Suppressor macrophage treated with lipopolysaccharide for 1 hour (primary cell): ENCODE measurements at places on chromosomes 3 and 15.

GRCh38 chr3:105365391-105366325, 1.1 kb upstream of the ALCAM start:
- DNase-seq, result peak; percentile 93

GRCh38 chr15:60899967-60900356, 329.1 kb downstream of the RORA start:
- no peak for DNase-seq

DNA sequence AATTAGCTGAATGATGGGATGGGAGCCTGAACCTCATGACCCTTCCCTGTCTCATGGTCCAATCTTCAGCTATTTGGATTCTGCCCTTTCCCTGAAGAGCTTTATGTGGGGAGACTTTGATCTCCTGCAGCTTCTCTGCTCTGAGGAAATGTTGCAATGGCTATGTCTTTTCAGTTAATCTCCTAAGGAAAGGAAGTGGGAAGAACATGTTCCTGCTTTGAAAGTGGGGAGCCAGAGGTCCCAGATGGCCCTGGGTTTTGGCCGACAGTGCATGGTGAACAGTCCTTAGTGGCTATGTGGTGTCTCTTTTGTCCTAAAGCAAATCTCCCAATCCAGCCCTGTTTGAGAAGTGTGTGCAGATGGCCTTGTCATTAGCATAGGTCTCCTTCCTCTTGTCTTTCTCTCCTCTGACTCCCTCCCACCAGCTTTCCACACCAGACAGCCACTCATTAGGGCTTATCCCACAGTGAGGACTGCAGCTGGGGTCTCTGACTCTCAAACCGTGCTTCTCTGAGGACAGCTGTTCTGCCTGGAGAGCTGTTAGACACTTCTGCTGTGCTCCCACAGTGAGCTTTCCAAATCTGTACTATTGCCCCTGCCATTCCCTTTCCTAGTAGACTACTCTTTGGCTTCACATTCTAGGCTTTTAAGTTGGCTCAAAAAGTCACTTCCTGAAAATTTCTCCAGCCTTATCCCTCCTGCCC, 365.8 kb upstream of the UMPS start:
- DNase-seq, result no peak

DNA sequence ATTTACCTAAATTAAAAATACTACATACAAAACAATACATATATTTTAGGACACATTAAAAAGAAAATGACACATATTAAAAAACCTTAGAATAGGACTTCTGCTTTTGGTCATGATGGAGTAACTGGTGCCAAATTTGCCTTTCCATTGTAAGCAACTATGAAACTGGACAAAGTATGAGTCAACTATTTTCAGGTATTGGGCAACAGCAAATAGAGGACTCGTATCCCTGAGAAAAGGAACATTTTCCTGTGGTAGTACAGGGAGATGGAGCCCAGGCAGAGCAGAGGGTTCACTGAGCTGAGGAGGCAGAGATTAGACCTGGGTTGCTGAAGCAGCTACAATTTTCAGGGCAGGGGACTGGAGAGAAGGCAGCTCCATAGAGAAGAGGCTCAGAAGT, 14.7 kb downstream of the CCR1 start:
- peak; percentile 91 for DNase-seq

GRCh38 chr15:35746121-35746520, 200.2 kb upstream of the DPH6 start:
- DNase-seq, result peak; percentile 84

GRCh38 chr3:11807686-11808085, 39.0 kb downstream of the TAMM41 start:
- no peak for DNase-seq

GRCh38 chr3:14016900-14017475, 107.7 kb downstream of the CHCHD4 start:
- no peak for DNase-seq

GRCh38 chr3:194273743-194274310, 77.3 kb downstream of the CPN2 start:
- no peak for DNase-seq

DNA sequence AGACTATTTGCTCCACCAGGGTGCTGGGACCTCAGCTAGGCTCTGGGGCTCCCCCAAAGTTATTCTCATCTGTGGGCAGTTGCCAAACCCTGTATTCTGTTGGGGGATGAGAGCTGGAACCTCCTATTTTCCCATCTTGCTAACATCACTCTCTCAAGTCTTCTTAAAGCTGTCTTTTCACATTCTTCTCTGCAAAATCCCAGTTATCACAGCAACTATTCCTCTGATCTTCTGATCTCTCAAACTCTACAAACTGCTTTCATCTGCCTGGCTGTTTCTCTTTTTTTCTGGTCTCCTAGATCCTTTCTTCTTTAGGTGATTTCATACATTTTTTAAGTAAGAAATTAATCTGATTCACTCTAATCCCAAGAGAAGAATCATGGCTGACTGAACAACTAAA, 10.7 kb upstream of the ADAMTSL3 start:
- DNase-seq, result no peak

- DNase-seq, result peak; percentile 76
These were observed 86.5 kb downstream of the MB21D2 start for GRCh38 chr3:192831111-192831644.

DNA sequence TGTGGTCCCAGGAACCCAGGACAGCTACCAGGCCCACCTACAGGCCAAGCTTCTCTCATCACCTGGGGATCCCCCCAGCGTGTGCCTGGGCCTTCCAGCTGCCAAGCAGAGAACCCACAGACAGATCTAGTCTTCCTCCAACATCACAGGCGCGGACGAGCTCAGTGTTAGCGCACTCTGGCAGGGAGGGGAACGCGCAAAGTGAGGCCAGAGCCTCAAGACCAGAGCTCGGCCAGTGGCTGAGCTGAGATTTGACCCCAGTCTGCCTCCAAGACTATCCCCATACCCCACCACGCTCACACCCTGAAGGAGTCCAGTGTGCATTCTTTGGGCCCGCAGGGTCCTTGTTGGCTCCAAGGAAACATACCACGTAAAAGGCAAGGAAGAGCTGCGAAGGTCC, 5.1 kb downstream of the MFGE8 start:
- DNase-seq, result no peak

- no peak for DNase-seq
These were observed 176.3 kb downstream of the FOXP1 start for GRCh38 chr3:71406972-71407810.

DNA sequence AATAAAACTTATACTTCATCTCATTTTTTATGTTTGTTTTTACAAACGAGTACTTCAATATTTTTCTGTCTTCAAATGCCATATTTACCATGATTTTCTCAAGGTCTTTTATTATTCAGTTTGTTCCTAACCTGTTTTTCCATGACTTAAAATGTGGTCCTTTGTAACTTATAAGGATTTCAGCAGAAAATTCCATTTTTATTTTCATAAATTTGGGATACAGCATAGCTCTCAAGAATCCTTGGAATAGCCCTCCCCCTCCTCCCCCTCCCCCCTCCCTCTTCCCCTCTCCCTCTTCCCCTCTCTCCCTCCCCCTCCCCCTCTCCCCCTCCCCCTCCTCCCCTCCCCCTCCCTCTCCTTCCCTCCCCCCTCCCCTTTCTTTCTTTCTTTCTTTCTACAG, 14.9 kb upstream of the STX19 start:
- no peak for DNase-seq
